Neural crest cell (in vitro differentiated cells): ENCODE measurements at places on chromosomes 1 and 21.

DNA sequence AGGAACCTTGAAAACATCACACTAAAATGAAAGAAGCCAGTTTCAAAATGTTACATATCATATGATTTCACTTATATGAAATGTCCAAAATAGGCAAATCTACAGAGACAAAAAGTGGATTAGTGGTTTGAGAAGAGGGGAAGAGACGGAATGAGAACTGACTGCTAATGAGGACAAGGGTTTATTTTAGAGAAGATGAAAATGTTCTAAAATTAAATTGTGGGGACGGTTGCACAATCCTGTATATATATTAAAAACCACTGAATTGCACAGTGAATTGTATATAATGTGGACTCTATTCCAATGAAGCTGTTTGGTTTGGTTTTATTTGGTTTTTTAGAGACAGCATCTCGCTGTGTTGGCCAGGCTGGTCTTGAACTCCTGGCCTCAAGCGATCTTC, 35.6 kb downstream of the PRPF38A start:
- DNase-seq, result no peak

DNA sequence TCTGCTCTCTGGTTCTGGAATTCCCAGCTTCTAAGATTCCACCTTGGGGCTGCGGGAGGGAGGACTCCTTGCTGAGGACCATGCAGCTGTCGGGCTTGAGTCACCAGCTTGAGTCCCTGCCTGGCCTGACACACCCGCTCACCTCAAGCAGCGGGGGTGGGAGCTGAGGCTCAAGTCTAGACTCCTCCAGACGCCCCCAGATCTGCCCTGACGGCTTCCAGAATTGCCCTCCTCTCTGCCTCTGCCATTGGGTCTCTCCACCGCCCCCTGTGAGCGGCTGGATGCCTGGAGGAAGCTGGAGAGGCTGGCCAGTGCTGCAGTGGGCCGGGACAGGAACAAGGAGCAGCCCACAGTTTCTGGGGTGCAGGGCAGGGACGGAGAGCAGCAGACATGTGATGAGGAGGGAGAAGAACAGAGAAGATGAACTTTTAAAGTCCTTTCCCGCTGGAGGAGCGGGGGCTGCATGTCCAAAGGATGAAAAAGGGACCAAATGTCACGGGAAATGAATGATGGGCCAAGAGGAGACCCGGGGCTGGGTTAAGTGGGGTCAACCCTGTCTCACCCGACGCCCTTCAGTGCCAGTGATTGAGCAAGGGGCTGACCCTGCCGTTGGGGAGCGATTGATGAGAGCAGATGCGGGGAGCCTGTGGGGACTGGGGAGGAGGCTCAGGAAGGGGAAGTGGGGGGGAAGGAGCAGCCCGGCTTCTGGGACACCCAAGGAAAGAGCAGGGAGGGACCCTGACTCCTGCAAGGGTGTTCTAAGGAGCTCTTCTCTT, 13.5 kb downstream of the CRABP2 start:
- DNase-seq, result no peak

- no peak for DNase-seq
Observed at GRCh38 chr1:4375812-4376211, 278.6 kb upstream of the AJAP1 start.

- DNase-seq, result no peak
Observed at GRCh38 chr1:112264010-112264409, 132.0 kb upstream of the CTTNBP2NL start.

GRCh38 chr1:74641161-74641560, 32.4 kb downstream of the ERICH3 start:
- DNase-seq, result no peak

DNA sequence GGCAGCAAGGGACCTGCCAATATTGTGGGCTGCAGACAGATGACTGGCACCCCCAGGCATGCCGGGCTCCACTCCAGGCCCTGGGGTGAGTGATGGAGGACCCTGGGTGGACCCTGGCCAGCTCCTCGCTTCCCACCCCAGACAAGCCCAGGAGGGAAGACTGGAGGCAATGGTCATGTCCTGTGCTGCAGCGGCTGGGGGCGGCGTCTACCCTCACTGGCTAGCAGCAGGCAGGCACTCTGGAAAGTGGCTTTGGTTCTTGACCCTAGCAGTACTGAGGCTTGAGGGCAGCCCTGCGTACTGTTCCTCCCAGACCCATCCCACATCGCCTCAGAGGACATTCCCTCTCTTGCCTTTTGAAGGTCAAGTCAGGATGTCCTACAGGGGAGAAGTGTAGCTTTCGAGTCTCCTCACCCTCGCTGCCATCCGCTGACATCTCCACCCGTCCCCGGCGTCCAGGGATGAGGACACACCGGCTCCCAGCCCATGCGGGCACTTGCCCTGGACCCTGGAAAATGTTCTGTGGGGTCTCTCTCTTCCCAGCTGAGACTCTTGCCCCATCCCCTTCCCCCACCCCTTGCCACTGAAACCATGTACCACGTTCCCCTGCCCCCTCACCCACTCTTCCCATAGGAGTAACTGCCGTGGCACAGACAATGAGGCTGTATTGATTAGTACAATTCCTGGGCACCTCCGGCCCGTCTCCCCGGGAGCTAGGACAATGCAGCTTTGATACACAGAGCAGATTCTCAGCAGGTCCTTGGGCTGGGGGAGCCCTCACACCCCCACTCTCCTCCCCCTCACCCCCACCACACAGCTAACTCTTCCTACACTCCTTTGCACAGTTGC, 15.0 kb downstream of the SLC6A9 start:
- DNase-seq, result no peak
